ENCODE measurements at places on chromosomes 12 and 14.

DNA sequence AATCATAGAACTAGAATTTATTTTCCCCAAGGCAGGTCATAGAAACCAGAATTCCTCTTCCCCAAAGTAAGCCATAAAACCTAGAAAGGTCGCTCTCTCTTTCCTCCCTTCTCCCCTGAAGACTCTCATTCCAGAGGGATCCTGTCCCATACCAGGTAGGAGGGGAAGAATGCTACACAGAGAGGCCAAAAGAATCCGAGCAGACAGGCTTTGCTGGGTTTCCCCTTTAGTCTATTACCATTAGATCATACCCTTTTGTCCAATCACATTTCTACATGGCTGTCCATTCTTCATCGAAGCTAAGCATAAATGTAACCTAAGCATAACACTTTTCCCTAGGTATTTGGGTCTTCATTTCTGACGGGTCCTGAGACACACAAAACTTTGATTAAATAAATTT lies 204.5 kb downstream of the SPTSSA start:
- no peak for DNase-seq

GRCh38 chr12:118271183-118271582 lies 101.5 kb downstream of the TAOK3 start:
- DNase-seq = no peak

- no peak for DNase-seq
These were observed 246.1 kb upstream of the CCDC196 start for GRCh38 chr14:66240105-66240504.

DNA sequence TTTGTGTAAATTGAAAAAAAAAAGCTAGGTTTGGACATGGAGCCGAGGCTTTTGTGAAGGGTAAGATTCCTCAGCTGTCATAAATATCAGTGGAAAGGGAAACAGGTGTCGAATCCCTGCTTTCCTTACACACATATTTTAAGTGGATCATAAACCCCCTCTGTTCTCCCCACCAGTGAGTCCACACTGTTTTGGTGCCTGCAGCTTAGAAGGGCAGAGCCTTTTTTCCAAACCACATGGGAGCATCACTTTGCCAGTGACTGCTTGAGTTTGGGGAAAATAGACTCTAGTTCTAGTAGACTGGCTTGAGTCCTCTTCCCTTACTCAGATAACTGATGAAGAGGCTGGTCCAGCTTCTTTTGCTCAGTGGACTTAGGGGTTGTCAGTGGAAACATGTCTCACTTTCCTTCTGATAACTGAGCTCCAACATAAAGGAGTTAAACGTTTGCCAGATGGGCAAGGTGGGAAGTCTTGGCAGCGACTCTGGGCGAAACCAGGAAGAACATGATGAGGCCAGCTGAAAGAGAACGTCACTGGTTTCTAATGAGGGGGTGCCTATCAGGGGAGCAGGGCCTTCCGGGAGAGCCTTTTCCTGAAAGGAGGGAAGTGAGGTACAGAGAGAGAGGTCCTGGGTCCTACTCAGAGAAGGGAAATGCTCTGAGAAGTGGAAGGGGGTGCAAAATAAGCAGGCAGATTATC lies 168.1 kb upstream of the PARP11 start:
- no peak for DNase-seq

DNA sequence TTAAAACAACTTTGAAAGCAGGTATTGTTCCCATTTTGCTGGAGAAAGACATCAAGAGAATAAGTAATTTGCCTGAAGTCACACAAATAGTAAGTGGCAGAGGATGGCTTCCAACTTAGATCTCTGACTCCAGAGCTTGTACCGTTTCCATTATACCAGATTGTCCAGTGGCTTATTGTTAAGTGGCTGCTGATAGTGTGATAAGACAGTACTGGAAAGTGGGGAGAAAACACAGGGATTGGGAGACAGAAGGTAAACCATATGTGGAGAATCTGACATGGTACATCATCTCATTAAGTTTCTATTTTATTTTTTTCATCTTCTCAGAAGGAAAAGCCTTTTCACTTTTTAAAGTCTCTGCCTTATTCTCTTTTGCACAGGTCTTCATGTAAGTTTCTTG lies 108.5 kb downstream of the SRGAP1 start:
- no peak for DNase-seq

DNA sequence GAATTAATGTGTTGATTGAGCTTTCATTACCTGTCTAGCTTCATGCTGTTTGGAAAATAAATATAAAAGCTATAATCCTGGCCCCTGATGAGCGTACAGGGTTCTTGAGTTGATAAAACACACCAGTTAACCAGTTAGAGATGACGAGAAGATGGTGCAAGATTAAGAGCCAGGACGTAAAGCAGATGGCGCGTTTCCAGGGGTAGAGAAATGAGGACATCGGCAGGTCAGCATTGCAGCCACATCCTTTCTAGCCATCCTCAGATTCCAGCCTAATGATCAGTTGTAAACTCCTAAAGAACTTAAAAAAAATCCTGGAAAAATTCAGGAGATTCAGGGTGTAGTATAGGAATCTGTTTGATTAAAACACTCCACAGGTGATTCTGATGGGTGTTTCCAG lies 203.7 kb downstream of the CACNA1C start:
- no peak for DNase-seq

GRCh38 chr12:11461433-11461832 lies 66.1 kb upstream of the PRB2 start:
- no peak for DNase-seq

GRCh38 chr14:101823066-101823465 lies 61.6 kb downstream of the PPP2R5C start:
- no peak for DNase-seq

DNA sequence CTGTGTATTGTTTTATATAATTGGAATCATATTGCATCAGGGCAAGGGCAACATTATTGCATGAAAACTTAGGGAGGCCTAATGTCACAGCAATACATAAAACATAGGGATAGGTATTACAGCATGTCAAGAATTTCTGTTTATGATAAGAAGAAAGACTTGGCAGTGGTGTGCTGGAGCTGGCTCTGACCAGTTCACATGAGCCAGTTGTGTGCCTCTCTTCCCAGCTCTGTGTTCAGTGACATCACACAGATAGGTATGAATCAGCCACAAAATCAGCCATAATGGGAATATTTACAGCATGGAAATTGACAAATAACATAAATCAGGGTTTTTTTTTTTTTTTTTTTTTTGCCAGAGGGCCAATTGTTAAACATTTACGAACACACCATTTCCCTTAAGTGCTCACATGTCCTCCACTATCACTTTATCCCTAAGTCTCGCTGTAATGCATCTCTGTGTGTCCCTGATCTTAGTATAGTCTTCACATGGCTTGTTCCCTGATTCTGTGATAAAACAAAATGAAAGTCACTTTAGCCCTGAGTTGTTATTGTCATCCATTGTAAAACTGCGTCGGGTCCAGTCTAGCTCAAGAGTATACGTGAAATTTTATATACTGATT lies 31.9 kb upstream of the ACSM4 start:
- no peak for DNase-seq

- DNase-seq = no peak
These were observed 60.5 kb downstream of the FBXW8 start for GRCh38 chr12:116971222-116971621.

DNA sequence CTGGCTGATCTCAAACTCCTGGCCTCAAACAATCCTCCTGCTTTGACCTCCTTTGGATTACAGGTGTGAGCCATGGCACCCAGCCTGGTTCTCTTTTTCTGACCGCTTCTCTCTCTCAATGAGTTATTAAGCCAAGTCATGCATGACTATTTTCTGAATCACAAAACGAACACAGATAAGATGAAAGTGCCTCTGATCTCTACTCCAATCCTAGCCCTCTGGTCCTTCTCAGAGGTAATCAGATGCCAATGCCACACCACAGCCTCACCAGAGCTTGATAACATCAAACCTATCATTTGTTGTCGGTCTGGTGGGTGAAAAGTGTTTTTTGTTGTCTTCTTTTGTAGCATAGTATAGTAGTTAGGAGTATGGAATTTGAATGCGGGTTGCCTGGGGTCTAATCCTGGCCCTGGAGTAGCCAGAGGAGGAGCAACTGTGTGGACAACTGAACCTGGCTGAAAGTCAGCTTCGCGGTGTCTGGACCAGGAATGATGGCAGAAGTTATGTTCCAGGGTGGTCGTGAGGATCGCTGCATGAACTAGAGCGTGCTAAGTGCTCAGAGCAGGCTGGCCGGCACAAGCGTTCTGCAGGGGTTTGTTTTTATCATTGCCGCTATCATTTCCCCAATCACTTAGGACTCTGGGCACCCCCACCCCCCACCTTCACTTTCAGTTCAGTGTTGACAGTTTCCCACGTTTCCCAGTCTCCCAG lies 77.9 kb downstream of the SPRING1 start:
- no peak for DNase-seq

DNA sequence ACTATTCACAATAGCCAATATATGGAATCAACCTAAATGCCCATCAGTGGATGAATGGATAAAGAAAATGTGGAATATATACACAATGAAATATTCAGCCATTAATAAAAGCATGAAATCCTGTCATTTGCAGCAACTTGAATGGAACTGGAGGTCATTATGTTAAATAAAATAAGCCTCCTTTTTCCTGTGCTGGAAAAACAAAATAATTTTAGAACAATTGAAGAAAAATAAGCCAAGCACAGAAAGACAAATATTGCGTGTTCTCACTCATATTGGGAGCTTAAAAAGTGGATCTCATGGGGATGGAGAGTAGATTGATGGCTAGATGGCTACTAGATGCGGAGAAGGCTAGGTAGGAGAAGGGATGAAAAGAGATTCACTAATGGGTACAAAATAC lies 6.3 kb upstream of the BTG1 start:
- no peak for DNase-seq

DNA sequence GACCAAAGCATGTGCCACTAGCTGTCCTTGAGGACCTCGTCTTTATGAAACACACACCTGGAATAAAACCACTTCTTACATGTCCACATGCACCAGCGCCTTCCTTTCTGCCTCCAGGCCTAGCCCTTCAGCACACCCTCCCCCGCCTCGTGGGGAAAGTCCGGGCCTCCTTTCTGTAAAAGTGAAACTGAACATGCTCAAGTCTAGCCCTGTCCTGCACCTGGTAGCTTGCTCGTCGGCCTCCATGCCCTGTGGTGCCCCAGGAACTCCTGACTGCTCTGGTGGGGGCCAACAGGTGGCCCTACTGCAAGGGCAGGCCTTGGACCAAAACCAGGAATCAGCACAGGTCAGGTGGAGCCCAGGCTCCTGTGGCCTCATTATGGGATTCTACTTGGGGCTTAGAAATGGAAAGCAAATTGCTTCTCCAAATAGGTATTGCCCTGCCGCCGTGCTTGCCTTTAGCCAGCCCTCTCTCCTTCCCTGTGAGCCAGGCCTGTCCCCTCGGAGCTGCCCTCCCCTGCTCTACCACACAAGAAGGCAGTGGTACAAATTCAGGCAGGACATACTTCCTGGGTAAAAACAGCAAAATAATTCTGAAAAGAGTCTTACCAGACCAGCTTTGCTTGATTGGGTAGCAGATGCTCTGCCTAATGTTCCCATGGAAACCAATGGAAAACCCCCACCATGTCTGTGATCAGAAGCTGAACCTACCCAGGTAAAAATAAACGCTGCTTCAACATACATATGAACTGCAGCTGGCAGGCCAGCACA lies 43.5 kb downstream of the ERH start:
- no peak for DNase-seq

DNA sequence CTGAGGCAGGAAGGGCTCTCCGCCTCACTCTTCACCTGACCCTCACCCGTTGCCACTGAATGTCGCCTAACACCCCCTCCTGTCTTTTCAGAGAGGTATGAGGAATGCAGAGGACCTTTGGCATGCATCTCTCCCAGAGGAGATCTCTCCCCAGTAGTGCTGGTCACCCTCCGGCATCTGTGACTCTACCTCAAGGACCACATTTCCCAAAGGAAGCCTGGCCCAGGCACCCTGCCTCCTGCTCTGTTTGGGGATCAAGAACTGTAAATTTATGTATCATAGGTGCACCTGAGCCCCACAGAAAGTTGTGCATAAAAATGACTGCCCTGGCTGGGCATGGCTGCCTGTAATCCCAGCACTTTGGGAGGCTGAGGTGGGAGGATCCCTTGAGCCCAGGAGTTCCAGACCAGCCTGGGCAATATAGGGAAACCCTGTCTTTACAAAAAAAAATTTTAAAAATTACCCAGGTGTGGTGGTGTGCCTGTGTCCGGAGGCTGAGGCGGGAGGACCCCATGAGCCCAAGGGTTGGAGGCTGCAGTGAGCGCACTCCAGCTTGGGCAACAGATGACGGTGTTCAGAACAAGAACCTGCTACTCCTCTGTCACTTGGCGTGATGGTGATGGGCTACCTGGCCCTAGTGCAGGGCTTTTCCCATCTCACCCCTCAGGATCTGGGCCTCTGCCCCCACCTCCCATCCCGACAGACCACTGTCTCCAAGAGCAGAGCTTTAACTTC lies 13.7 kb downstream of the TNFRSF1A start:
- DNase-seq = no peak

DNA sequence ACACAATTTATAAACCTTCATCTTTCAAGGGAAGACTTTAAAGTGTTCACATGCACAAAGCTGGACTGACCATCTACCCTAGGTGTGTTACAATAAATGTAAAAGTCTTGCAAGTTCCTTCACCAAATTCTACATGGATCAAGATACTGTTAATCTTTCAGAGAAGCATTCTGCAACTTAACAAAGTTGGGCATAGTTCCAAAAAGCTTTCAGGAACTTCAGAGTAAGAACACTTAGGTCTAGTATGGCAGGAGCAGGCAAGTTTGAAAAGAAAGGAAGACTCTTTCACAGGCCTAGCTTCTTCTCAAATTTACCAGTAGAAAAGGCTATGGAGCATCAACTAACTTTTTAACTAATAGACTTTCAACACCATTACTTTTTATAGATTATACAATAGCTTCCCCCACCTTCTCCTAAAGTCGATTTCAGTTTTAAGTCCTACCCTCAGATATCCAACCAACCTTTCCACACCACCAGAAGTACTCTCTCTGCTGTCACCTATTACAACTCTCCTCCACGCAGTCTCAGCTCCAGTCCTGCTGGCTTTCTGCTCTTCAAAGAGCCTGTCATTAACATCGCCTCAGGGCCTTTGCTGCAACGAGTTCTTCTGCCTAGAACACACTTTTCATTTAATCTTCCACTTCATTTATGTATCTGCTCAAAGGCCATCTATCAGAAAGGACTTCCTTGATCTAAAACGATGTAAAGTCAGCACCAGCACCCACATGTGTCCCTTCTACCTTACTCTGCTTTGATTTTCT lies 333.9 kb downstream of the CEP128 start:
- no peak for DNase-seq

DNA sequence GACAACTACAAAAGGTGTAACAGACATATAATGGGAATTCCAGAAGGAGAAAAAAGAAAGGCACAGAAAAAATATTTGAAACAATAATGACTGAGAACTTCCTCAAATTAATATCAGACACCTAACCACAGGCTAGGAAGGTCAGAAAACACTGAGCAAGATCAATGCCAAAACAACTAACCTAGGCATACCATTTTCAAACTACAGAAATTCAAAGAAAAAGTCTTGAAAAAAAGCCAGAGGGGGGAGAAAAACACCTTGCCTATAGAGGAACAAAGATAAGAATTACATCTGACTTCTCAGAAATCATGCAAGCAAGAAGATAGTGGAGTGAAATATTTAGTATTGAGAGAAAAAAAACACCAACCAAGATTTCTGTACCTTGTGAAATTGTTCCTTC lies 77.8 kb downstream of the RIN3 start:
- DNase-seq = no peak
